ENCODE measurements at places on chromosomes 11 and 22. TPM values are rescaled to one million over a fixed set of nuclear protein-coding genes. Genes with fewer than 3 reads are reported as not detected.

The MUC5AC gene
- polyA plus RNA-seq, result not detected

The OR51M1 gene
- not detected for polyA plus RNA-seq

The PATE4 gene
- polyA plus RNA-seq, result not detected

GRCh38 chr22:30841273-30841672, 127.3 kb downstream of the MORC2 start:
- no peak for DNase-seq

- DNase-seq, result peak; percentile 25
Measured at GRCh38 chr22:26364066-26365015, 64.7 kb upstream of the ASPHD2 start.

- no peak for DNase-seq
Measured at GRCh38 chr11:92455210-92455790, 230.7 kb downstream of the FAT3 start.

GRCh38 chr11:71933141-71933933, 4.5 kb downstream of the RNF121 start:
- no peak for DNase-seq

- DNase-seq, result no peak
Measured at GRCh38 chr11:2672553-2673249, 27.1 kb downstream of the KCNQ1OT1 start.
